Activated CD4-positive, alpha-beta T cell treated with anti-CD3 and anti-CD28 coated beads, Interleukin-2, amount 50 U/mL, for 1 hour (primary cell): ENCODE measurements at places on chromosomes 1 and 21.

GRCh38 chr1:176602388-176603004, 139.5 kb downstream of the PAPPA2 start:
- no peak for DNase-seq

- DNase-seq = no peak
These were observed 21.6 kb upstream of the PTP4A2 start for GRCh38 chr1:31959521-31960340.

DNA sequence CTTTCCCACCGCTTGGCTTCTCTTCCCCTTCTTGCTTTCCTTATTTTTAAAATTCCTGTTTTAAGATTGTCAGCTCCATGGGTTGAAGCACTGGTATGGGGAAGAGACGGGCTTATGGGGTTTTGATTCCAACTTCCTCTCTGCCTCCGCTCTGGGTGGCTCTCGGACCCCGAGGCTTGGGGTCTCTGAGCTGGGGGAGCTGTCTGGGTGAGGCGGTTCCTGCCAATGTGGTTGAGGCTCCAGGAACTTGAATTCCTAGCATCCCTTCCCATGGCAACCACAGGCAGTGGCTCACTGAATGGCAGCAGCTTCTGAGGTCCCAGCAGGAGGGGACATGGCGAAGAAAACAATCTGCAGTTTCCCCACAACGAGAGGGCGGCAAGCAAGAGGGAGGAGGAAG, 83.1 kb upstream of the C1orf174 start:
- no peak for DNase-seq

- no peak for DNase-seq
These were observed 14.5 kb downstream of the PADI2 start for GRCh38 chr1:17104782-17105181.

- peak; percentile 21 for DNase-seq
These were observed 167.2 kb upstream of the HMCN1 start for GRCh38 chr1:185566995-185567394.
